ENCODE measurements at places on chromosomes 6 and 20. TPM values are rescaled to one million over a fixed set of nuclear protein-coding genes. Genes with fewer than 3 reads are reported as not detected.

- H3K36me3 ChIP-seq = no peaks in the 10 kb centered on the region
- H3K4me3 ChIP-seq = no peak overlapping the region
- peaks cover 7% of the 10 kb centered on the region for H3K4me1 ChIP-seq
- H3K27me3 ChIP-seq = no peaks in the 10 kb centered on the region
Observed at GRCh38 chr6:14726816-14727493, 518.9 kb upstream of the JARID2 start.

DNA sequence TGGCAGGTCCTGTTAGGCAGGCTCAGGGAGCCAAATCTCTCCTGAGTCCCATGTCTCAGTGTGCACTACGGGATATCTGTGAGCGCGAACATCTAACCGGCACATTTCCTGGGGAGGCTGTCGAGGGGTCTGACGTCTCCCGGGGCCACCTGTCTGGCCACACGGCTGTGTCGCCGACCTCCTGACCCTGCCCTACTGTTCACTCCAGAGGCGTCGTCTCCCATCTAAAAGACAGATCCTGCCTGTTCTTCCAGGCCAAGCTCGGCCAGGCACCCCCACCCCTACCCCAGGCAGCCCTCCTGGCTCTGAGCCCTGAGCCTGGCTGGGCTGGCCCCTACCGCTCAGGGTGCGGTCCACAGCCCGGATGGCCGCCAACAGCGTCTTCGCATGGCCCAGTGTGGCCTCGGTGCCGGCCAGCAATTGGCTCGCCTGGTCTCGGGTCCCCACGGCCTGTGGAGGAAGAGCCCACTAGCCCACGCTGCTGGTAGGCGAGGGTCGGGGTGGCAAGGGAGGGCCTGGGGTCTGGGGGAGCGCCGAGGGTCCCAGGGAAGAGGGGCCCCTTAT lies 16.6 kb downstream of the ADRM1 start:
- H3K36me3 ChIP-seq = no peaks in the 10 kb centered on the region
- no peak overlapping the region for H3K27ac ChIP-seq
- DNase-seq = no peak
- no peaks in the 10 kb centered on the region for H3K27me3 ChIP-seq
- H3K4me1 ChIP-seq = no peaks in the 10 kb centered on the region

DNA sequence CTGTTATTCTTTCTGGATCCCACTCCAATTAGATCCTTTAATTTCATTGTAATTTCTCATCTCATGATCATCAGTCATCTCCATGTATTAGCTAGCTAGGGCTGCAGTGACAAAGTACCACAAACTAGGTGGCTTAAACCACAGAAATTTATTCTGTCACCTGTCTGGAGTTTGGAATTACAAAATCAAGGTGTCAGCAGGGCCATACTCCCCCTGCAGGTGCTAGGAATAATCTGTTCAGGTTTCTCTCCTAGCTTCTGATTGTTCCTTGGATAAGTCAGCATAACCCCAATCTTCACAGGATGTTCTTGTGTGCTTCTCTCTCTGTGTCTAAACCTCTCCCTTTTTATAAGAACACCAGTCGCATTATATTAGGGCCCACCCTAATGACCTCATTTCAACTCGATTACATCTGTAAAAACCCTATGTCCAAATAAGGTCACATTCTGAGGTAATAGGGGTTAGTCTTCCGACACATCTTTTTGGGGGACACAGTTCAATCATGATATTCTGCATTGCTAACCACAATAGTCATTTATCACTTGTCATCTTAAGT lies 40.5 kb downstream of the BEND6 start:
- H3K4me1 ChIP-seq = no peaks in the 10 kb centered on the region
- H3K27me3 ChIP-seq = 0 out of 2 replicates have a peak, but pooled peaks cover 2% of the 10 kb centered on the region
- no peaks in the 10 kb centered on the region for H3K36me3 ChIP-seq
- H3K4me3 ChIP-seq = no peak overlapping the region

The NKAIN2 gene
- not detected for total RNA-seq

The TUBB1 gene
- total RNA-seq = not detected

GRCh38 chr6:101000341-101000740 lies 119.2 kb upstream of the ASCC3 start:
- H3K4me3 ChIP-seq = no peak overlapping the region
- no peaks in the 10 kb centered on the region for H3K4me1 ChIP-seq
- no peaks in the 10 kb centered on the region for H3K36me3 ChIP-seq
- DNase-seq = no peak
- no peak overlapping the region for H3K27ac ChIP-seq

DNA sequence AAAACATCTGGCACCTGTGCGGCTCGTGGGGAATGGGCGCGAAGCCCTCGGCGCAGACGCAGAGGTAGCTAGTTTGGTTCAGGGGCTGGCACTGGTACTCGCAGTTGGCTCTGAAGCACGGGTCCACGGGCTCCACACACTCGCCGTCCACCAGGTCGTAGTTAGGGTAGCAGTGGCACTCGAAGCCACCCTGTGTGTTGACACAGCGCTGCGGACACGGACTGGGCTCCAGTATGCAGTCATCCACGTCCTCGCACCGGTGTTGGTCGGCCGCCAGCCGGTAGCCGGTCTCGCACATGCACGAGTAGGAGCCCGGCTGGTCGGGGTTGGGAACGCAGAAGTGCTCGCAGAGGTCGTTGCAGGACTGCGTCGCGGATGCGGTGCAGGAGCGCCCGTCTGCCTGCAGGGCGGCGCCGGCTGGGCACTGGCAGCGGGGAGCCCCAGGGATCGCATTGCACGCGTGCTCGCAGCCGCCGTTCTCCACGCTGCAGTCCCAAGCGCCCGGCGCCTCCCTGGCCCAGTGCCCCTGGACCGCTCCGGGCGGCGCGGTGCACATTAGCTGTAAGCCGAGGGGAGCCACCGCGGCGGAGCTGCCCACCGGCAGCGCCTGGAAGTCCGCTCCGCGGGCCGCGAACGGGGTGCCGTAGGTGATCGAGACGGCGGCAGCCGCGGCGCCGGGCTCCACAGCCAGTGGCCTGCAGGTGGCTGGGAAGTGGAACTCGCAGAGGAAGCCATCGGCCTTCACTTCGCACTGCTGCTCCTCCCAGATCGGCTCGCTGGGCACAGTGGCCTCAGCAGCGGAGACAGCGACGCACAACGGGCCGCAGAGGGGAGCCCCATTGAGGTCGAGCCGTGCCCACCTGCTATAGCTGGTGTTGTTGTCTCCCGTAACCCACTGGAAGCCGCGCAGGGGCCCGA lies 930 bp downstream of the THBD start:
- H3K27ac ChIP-seq = no peak overlapping the region
- H3K27me3 ChIP-seq = no peaks in the 10 kb centered on the region
- H3K4me3 ChIP-seq = no peak overlapping the region
- no peaks in the 10 kb centered on the region for H3K36me3 ChIP-seq
- no peaks in the 10 kb centered on the region for H3K4me1 ChIP-seq

The MEI4 gene
- not detected for total RNA-seq

The PERP gene
- not detected for total RNA-seq

- H3K4me3 ChIP-seq = no peak overlapping the region
- no peak overlapping the region for H3K27ac ChIP-seq
- no peaks in the 10 kb centered on the region for H3K4me1 ChIP-seq
- no peaks in the 10 kb centered on the region for H3K27me3 ChIP-seq
- H3K36me3 ChIP-seq = no peaks in the 10 kb centered on the region
Observed at GRCh38 chr6:163366288-163366687, 48.2 kb upstream of the QKI start.

The INSM1 gene
- total RNA-seq = not detected

DNA sequence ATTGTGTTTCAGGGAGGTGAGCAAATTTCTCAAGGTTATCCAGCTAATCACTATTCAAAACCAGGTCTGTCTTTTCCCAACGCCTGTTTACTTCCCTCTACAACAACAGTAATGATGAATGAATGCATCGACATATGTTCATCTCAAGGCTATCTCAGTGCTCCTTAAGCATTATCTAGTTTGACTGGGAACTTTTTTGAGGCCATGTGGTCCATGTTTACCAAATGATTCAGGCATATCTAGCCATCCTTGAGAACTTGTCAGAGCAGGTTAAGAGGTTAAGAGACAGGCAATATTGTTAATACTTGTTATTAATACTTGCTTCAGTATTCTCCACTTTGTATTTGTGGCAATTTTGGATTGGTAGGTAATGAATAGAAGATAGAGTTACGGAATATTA lies 1038.4 kb upstream of the FLRT3 start:
- no peaks in the 10 kb centered on the region for H3K36me3 ChIP-seq
- no peak for DNase-seq
- H3K4me3 ChIP-seq = no peak overlapping the region
- no peaks in the 10 kb centered on the region for H3K27me3 ChIP-seq
- no peak overlapping the region for H3K27ac ChIP-seq
- no peaks in the 10 kb centered on the region for H3K4me1 ChIP-seq

The RAD21L1 gene
- total RNA-seq = not detected

The DPPA5 gene
- total RNA-seq = not detected

The MTCH1 gene
- 84.4 TPM for total RNA-seq

The FBXL4 gene
- 32.2 TPM for total RNA-seq

DNA sequence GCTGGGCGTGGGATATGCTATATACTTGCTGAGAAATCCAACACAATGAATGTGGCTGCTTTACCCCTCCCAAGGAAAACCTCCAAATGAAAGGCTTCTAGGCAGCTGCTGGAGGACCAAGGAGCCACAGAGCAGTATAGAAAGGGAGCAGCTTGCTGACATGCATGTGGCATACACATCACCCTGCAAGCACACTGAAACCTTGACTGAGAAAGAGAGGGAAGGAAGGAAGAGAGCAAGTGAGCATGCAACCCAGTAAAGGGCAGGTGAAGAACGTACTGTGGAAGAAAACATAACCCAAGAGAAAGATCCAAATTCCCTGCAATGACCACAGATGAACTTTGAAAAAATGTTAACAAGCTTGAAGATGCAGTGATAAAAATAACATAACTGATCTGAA lies 543.0 kb downstream of the KIF16B start:
- no peak for DNase-seq
- H3K27me3 ChIP-seq = no peaks in the 10 kb centered on the region
- H3K4me3 ChIP-seq = no peak overlapping the region
- no peak overlapping the region for H3K27ac ChIP-seq
- H3K4me1 ChIP-seq = peaks cover 12% of the 10 kb centered on the region

The TNXB gene
- 2.1 TPM for total RNA-seq

DNA sequence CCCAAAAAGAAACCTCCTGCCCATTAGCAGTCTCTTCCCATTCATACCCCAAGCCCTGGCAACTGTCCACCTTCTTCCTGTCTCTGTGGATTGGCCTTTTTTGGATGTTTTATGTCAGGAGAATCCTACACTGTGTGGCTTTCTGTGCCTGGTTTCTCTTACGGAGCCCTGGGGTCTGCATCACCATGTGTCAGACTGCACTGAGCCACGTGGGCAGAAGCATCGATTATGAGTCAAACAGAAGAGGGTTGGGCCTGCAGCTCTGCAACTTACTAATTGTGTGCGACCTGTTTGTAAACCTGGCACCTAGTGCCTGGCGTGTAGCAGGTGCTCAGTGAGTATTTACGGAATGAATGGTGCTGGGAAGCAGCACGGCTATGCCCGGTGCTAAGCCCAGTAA lies 62.6 kb downstream of the IGF2R start:
- no peak overlapping the region for H3K4me3 ChIP-seq
- no peaks in the 10 kb centered on the region for H3K27me3 ChIP-seq
- H3K27ac ChIP-seq = no peak overlapping the region
- H3K4me1 ChIP-seq = no peaks in the 10 kb centered on the region
- no peak for DNase-seq
- no peaks in the 10 kb centered on the region for H3K36me3 ChIP-seq

DNA sequence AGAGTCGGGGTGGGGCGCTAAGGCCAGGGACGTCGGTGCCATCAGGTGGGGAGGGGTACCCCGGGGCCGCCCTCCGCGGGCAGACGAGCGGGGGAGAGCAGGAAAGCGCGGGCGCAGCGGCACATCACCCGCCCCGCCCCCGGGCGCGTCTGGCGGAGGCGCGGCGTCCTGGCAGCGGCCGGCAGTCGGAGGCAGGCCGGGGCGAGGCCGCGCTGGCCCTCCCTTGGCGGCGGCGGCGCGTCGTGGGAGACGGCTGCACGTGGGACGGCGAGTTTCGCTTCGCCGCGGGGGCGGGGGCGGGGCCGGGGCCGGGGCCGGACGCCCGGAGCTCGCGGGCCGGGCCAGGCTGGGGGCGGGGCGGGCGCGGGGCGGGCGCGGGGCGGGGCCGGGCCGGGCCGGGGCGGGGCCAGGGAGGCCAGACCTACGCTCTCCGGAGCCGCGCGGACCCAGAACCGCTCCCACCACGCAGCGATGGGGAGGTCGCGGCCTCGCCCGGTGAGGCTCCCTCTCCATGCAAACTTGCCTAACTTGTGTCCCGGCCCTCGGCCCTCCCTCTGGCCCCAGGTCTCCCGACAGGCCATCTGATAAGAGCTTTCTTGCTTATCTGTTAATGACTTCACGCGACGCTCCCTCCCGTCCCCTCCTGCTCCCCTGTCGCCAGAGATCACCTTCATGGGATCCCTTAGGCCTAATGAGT lies 12.5 kb downstream of the ITPR3 start:
- H3K27me3 ChIP-seq = no peaks in the 10 kb centered on the region
- no peaks in the 10 kb centered on the region for H3K36me3 ChIP-seq
- H3K4me1 ChIP-seq = peaks cover 17% of the 10 kb centered on the region
- no peak overlapping the region for H3K27ac ChIP-seq
- DNase-seq = peak; percentile 71

The PCED1A gene
- 20.3 TPM for total RNA-seq

- H3K36me3 ChIP-seq = no peaks in the 10 kb centered on the region
- H3K4me3 ChIP-seq = no peak overlapping the region
- H3K4me1 ChIP-seq = peaks cover 99% of the 10 kb centered on the region
- peak overlapping the region; percentile 96 for H3K27ac ChIP-seq
- no peaks in the 10 kb centered on the region for H3K27me3 ChIP-seq
- DNase-seq = no peak
Observed at GRCh38 chr6:111759331-111759835, 113.9 kb downstream of the FYN start.

GRCh38 chr6:45966797-45967196 lies 48.9 kb downstream of the CLIC5 start:
- no peak for DNase-seq
- no peak overlapping the region for H3K27ac ChIP-seq
- H3K36me3 ChIP-seq = no peaks in the 10 kb centered on the region
- H3K4me1 ChIP-seq = no peaks in the 10 kb centered on the region
- no peaks in the 10 kb centered on the region for H3K27me3 ChIP-seq

DNA sequence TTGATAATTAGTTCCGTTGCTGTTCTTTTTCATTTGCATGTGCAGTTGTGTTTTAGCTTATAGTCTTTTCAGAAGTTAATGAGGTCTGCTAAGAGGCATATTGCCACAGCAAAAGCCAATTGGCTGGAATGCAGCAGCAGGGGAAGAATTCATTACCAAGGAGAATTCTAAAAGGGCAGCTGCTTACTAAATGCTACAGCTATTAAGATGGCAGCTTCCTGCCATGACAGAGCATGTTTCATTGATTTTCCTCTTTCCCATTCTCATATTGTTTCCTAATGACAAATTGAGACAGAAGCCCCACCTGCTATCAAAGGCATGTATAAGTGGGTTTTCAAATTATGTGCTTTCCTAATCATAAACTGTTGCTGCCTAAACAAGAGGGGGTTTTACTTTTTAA lies 66.6 kb downstream of the CLVS2 start:
- H3K4me3 ChIP-seq = no peak overlapping the region
- no peaks in the 10 kb centered on the region for H3K4me1 ChIP-seq
- DNase-seq = no peak
- H3K36me3 ChIP-seq = no peaks in the 10 kb centered on the region
- no peaks in the 10 kb centered on the region for H3K27me3 ChIP-seq

The CGA gene
- not detected for total RNA-seq

GRCh38 chr6:144077871-144078270 lies 17.5 kb downstream of the SF3B5 start:
- no peak overlapping the region for H3K27ac ChIP-seq
- no peaks in the 10 kb centered on the region for H3K27me3 ChIP-seq

GRCh38 chr20:35653430-35653734 lies 11.3 kb downstream of the CPNE1 start:
- no peaks in the 10 kb centered on the region for H3K4me1 ChIP-seq
- no peak overlapping the region for H3K27ac ChIP-seq
- DNase-seq = no peak

The BIRC7 gene
- 23.3 TPM for total RNA-seq

GRCh38 chr20:8782804-8783203 lies 286.1 kb upstream of the PLCB4 start:
- no peak overlapping the region for H3K27ac ChIP-seq
- H3K4me1 ChIP-seq = no peaks in the 10 kb centered on the region
- no peak overlapping the region for H3K4me3 ChIP-seq

The IRF4 gene
- not detected for total RNA-seq

The GNMT gene
- 0.76 TPM for total RNA-seq
